ENCODE measurements at places on chromosomes 3 and 15. TPM values are rescaled to one million over a fixed set of nuclear protein-coding genes. Genes with fewer than 3 reads are reported as not detected.

- DNase-seq = no peak
Observed at GRCh38 chr3:46070595-46071093, 43.4 kb upstream of the XCR1 start.

DNA sequence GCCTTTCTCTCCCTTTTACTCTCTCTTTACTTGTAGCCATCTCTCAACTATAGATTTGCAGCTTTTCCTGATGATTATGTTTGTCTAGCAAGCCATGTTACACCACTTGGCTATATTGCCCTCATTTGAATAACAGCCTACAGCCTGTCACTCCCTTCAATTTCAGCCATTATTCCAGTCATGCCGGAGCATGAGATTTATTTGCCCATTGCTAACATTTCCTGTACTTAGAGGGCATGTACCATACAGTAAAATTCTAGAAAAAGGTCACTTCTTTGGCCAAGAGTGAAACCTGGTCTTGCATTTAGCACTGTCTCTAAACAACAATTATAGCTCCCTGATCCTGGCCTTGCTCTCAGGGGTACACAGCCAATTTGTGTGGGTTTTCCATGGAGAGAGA, 221.7 kb upstream of the TMC3 start:
- no peak for DNase-seq

GRCh38 chr15:66936109-66936860, 129.1 kb upstream of the SMAD3 start:
- peak; percentile 76 for DNase-seq

- no peak for DNase-seq
Observed at GRCh38 chr15:87118846-87119245, 1039.2 kb downstream of the AGBL1 start.

DNA sequence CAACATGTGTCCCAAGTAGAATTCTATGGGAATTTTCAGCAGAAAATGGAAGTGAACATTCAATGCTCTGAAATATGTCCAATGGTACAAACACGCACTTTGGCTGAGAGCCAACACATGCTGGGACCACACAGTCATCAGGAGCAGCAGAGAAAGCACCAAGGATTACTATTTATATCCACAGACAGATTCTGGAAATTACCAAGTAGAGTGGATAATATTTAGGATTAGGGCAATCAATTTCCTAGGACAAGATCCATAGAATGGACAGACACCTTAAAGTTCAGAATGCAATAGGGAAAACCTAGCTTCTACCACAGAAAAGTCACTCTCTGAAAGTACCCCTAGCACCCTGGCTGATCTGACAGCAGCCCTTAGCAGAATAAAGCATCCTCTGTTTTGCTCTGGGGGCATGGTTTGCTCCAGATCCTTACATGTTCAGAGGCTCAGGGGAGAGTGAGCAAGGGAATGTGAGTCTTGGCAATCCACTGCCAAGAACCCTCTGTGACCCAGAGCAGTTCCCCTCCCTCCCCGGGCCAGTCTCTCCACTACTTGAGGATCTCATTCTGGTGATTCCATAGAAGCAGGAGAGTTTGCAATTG, 206.0 kb upstream of the WNT5A start:
- no peak for DNase-seq

DNA sequence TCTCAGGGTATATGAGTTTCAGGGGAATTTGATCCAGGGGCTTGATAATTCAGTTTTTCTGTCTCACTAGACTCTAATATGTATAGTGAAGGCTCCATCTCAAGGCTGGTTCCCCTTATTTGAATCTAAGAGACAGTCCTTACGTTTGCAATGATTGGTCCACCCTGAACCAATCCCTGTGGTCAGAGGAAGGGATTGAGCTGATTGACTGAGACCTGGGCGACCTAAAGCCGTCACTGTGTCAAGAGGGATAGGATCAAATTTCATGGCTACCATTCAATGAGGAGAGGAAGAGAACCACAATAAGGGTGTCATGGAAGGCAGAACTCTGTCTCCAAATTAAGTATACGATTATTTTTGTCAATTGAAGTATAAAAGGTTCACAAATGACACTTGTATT, 16.3 kb downstream of the NUDT16 start:
- DNase-seq = no peak

GRCh38 chr3:194072097-194072428, 63.9 kb upstream of the HES1 start:
- no peak for DNase-seq

GRCh38 chr3:150371741-150372254, 36.3 kb upstream of the TSC22D2 start:
- DNase-seq = peak; percentile 77

GRCh38 chr3:150079029-150079739, 108.5 kb upstream of the PFN2 start:
- peak; percentile 74 for DNase-seq

- DNase-seq = no peak
Observed at GRCh38 chr15:86557018-86557550, 477.4 kb downstream of the AGBL1 start.

DNA sequence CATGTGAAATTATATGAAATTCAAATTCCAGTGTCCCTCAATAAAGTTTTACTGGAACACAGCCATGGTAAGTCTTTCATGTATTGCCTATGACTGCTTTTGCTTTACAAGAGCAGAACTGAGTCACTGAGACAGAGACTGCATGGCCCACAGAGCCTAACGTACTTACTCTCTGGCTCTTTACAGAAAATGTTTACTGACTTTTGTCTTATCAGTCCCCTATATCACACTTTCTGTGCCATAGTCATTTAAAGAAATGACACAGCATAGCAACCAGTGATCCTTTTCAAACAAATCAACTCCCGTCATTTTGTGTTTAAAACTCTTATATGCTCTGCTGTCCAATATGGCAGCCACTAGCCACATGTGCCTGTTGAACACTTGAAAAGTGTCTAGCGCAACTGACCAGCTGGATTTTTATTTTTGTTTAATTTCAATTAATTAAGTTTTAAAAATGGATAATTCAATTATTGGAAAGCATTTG, 129.7 kb upstream of the CDIN1 start:
- no peak for DNase-seq

DNA sequence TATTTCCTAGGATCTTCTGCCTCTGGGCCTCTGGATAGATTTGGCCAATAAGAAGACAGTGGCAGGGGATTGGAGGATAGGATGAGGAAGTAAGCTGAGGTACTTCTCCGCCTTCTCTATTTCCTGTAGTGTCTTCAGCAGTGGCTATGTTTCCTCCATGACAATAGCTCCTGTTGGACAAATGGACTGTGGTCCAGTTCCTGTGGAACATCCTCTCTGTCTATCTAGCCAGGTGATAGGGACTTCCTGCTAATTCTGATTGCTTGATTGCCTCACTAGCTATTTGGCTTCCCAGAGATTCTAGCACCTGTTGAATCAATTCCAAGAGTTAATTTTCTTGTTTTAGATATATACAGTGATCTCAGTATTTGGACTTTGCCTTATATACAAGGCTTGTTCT, 456.2 kb upstream of the NECTIN3 start:
- DNase-seq = no peak

DNA sequence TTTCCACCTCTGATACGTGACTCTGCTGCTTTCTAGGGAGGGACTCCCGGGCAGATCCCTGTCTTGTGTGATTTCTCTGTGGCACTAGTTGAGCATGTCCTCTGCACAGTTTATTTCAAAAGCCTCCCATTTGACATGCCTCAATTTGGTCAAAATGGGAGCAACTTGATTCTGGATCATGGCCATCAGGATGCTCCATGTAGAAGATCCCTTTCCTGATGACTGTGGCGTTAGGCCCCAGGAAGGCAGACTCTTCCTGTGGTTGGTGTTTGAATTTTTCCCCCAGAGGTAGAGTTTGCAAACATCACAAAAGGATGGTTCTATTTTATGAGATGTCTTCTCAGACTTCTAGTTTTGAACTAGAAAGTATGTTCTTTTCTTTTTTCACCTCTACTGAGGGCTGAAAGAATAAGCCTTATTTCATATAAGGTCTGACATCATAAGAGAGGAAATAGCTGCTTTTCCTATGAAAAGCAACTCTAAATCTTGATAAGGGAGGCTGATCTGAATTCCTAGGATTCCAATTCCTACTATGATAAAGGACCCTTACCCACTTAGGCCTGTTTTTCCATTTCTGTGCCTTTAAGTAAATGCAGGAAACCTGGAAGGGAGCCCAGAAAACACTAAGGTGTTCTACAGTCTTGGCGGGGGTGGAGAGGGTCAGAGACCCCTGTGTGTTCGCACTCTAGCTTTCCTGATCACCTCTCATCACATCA, 243.8 kb upstream of the CHRM5 start:
- no peak for DNase-seq

GRCh38 chr15:66433726-66434125, 47.0 kb downstream of the MAP2K1 start:
- DNase-seq = no peak

DNA sequence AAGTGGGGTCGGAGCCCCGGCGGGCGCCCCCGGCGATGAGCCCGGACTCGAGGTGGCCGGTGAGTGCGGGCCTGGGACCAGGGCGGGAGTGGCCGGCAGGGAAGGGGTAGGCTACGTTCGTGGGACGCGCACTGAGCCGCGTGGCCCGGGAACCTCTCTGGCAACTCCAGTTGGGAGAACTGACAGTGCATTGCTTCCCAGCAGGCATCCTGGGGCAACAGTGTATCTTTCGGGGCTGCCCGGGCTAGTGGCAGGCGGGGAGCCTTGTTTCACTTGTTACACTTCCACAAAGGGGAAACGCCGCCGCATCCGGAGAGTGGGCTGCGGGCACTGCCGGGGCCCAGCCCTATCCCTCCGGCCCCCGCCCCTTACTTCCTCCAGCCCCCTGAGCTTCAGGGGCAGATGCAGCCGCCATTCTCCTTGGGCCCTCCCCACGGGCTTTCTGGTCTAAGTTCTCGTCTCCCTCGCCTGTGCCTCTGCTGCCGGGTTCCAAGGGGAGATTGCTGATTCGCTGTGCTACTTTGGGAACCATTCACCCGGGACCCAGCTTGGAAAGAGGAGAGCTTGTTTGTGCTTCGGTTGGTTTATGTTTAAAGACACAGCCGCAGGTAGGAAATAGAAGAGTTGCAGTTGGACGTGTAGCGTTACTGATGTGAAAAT, 675 bp downstream of the BRPF1 start:
- no peak for DNase-seq

DNA sequence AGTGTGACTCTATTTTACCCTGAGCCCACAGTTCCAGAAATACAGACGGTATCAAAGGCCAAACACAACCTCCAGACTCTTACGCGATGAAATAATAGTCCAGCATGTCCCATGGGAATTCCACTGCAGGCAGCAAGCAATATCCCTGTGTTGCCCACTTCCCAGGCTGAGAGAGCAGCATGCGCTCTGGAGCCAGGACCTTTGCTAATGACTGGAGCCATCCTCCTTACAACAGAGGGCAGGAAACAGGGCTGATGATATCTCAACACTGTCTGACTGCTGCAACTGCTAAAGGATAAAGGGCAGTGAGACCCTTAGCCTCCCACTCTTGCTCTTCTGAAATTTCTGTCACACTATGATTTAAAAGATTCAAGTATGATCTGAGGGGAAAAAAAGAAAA, 34.8 kb downstream of the MCF2L2 start:
- no peak for DNase-seq

GRCh38 chr3:82012775-82013174, 251.3 kb upstream of the GBE1 start:
- DNase-seq = no peak

DNA sequence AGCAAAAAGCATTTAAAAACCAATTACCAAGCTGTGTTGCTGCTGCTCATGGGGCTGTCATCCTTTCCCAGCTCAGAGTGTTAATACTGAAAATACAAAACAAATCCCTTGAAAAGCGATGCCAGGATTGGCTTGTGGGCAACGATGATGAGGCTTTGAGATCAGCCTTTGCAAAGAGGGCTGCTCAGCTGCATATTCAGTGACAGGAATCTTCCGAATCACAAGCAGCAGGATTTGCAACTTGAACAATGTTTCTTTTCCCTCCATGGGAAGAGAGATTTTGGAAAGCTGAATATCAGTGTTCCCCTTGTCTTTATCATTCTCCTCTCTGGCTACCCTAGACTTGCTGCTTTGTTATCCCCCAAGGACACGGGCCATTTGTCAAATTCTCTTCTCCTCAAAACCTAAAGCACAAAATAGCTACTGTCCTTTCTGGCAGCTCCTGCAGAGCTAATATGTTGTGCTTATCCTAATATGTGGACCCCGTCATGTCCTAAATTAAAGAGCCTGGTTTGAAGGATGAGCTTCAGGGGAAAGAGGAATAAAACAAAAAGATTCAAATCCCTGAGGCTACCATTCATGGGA, 375.8 kb downstream of the GAP43 start:
- no peak for DNase-seq

DNA sequence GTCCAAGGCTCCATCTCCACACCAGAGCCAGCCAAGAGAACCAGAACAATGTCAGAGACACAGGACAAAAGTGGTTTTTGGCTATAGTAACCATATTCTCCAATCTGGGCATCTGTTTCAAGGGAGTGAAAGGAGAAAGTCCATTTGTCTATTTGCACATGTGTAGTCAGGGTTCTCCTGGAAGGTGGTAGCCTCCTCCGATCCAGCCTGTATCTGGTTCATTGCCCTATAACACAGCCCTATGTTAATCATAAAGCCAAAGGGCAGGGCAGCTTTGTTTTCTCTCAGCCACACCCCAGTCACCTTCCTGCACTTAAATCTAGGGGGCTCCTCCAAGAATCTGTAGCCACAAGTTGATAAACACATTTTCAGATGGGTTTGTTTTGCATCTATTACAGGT, 128.1 kb upstream of the ADPGK start:
- no peak for DNase-seq

- no peak for DNase-seq
Observed at GRCh38 chr3:16509721-16510619, 3.5 kb downstream of the RFTN1 start.

- no peak for DNase-seq
Observed at GRCh38 chr3:171901615-171902312, 58.6 kb downstream of the TMEM212 start.

DNA sequence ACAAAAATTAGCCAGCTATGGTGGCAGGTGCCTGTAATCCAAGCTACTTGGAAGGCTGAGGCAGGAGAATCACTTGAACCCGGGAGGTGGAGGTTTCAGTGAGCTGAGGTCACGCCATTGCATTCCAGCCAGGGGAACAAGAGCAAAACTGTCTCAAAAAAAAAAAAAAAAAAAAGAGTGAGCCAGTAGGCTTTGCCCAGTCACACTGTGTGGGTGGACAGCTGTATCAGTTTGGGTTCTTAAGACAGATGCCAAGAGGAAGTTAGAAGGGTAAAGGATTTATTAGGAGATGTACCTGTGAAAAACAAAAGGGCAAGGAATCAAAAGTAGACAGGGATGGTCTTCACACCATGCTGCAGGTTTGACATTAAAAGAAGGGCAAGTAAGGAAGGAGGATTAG, 86.1 kb upstream of the CGNL1 start:
- DNase-seq = no peak

- no peak for DNase-seq
Observed at GRCh38 chr3:25177041-25177440, 251.0 kb upstream of the RARB start.

- DNase-seq = no peak
Observed at GRCh38 chr3:13493867-13494441, 13.8 kb downstream of the HDAC11 start.

Gene ITPR1
- total RNA-seq = 206 TPM

Gene ACTC1
- total RNA-seq = 3.6 TPM

Gene MME
- total RNA-seq = 5.0 TPM

Gene ZNF770
- 21.4 TPM for total RNA-seq

Gene CDCP1
- 0.83 TPM for total RNA-seq

Gene EXD1
- not detected for total RNA-seq

Gene GOLGA6C
- total RNA-seq = not detected

Gene SCAANT1
- total RNA-seq = not detected

Gene POLR2M
- total RNA-seq = 205 TPM

Gene ADAMTS9
- 17.8 TPM for total RNA-seq

Gene IFT122
- total RNA-seq = 21.4 TPM

Gene AGBL1
- 0.28 TPM for total RNA-seq

Gene ARHGEF26
- 48.4 TPM for total RNA-seq

Gene MGA
- 61.2 TPM for total RNA-seq

Gene MYO5C
- total RNA-seq = 3.6 TPM

Data from sigmoid colon (tissue), 7 donors.